ENCODE measurements at places on chromosomes 2 and 18. TPM values are rescaled to one million over a fixed set of nuclear protein-coding genes. Genes with fewer than 3 reads are reported as not detected.

Gene HS6ST1
- 4.3 TPM for polyA plus RNA-seq

Gene RESP18
- not detected for polyA plus RNA-seq

Gene CFAP210
- not detected for polyA plus RNA-seq

Gene C2orf92
- 1.4 TPM for polyA plus RNA-seq

Gene TMEM169
- 0.53 TPM for polyA plus RNA-seq

Gene CDK15
- not detected for polyA plus RNA-seq

Gene C18orf32
- 93.2 TPM for polyA plus RNA-seq

Gene MYO1B
- polyA plus RNA-seq, result 2.0 TPM

Gene L3MBTL4
- polyA plus RNA-seq, result 0.61 TPM

Gene RBKS
- polyA plus RNA-seq, result 7.5 TPM

Gene PNKD
- 126 TPM for polyA plus RNA-seq

Gene MTCL1
- polyA plus RNA-seq, result 0.28 TPM

Gene MOGAT1
- polyA plus RNA-seq, result not detected

Gene EMILIN1
- polyA plus RNA-seq, result 0.61 TPM

Gene VIT
- 0.09 TPM for polyA plus RNA-seq

Gene FSIP2
- not detected for polyA plus RNA-seq

Gene ATP5F1A
- 418 TPM for polyA plus RNA-seq

Gene TMEM247
- not detected for polyA plus RNA-seq

Gene LOXL3
- 0.74 TPM for polyA plus RNA-seq

Gene HOXD1
- polyA plus RNA-seq, result not detected

Gene COL3A1
- polyA plus RNA-seq, result not detected

Gene CWC22
- polyA plus RNA-seq, result 25.8 TPM

Gene PLCD4
- 0.40 TPM for polyA plus RNA-seq

Gene SULT1C4
- polyA plus RNA-seq, result not detected

Gene SLC23A3
- polyA plus RNA-seq, result 0.63 TPM

Gene ALK
- not detected for polyA plus RNA-seq

Gene SATB2
- not detected for polyA plus RNA-seq

Gene ERBB4
- polyA plus RNA-seq, result not detected

Gene EPB41L3
- 0.39 TPM for polyA plus RNA-seq
